Globus pallidus (tissue), 1 donor: ENCODE measurements at places on chromosomes 12 and 14.

- DNase-seq: no peak
Observed at GRCh38 chr12:68934392-68934791, 1.4 kb upstream of the CPM start.

DNA sequence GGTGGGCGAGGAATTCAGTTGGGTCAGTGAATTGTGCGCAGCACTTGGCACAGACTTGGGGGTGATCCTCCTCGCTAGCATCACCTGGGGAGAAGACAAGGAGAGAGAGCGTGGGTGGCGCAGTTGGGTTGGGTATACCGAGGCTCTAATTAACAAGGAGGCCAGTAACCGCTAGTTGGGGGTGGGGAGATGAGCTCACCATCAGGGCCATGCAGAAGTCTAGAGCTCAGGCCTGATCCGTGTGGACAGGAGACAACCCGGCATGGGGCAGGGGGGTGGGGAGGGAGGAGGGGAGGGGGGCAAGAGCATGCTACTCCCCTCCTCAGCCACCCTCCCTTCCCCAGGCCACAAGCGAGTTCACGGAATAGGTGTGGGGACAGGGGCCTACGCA is 580 bp downstream of the SALL2 start:
- DNase-seq: no peak

DNA sequence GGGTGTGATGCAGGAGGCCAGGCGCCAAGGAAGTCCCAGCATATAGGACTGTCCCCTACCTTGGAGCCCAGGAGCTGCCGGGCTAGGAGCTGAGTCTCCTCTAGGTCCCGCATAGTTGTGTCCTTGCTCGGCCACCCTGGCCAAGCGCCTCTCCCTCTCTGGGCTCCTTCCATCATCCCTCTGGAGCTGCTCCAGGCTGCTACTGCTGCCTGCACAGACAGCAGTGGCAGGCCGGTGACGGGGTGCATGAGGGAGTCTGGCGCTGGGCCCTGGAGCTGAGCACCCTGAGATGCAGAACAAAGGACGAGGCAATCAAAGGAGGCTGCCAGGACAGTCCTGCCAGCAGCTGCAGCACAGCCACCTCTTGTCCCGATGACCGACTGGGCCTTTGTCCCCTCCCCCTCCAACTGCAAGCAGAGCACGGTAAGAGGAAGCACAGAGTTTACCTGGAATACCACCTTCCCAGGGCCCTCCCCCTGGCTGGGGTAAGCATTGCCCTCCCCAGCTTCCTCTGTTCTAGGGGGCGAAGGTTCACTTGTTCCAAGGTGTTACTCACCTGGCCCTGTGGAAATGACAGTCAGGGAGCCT is 10.4 kb downstream of the DTX1 start:
- DNase-seq: peak; percentile 26

DNA sequence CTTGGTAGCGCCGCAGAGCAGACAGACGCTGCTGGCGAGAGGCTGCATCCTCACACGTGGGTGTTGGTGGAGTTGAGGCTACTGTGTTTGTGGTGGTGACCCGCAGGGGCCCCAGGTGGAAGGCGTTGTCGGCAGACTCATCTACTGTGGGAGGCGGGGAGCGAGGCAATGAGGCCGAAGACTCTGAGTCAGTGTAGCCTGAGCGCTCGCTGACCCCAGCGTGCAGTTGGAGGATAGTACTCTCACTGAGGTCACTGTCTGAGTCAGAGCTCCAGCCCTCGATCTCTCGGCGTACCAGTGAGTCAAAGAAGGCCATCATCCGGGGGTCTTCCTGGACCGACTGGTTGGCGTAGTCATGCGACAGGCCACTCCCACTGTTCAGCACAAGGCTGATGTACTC is 76.0 kb upstream of the ACTN1 start:
- DNase-seq: no peak
